Activated CD4-positive, alpha-beta T cell treated with anti-CD3 and anti-CD28 coated beads for 24 hours (primary cell): ENCODE measurements at places on chromosomes 2 and 18.

DNA sequence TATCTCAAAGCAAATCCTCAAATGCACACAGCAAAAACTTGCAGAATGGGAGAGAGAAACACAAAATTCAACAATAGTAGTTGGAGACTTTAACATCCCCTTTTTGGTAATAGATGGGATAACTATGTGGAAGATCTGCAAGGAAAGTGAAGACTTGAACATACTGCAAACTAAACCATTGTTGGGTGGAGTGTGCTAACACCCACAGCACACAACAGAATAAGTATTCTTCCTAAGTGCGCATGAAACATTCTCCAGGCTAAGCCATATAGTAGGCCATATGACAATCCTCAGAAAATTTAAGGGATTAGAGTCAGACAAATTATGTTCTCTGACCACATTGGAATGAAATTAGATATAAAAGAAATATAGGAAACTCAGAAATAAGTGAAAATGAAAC is 230.6 kb downstream of the FBXO15 start:
- no peak for DNase-seq

GRCh38 chr2:140714586-140714985 is 1416.2 kb downstream of the LRP1B start:
- no peak for DNase-seq

DNA sequence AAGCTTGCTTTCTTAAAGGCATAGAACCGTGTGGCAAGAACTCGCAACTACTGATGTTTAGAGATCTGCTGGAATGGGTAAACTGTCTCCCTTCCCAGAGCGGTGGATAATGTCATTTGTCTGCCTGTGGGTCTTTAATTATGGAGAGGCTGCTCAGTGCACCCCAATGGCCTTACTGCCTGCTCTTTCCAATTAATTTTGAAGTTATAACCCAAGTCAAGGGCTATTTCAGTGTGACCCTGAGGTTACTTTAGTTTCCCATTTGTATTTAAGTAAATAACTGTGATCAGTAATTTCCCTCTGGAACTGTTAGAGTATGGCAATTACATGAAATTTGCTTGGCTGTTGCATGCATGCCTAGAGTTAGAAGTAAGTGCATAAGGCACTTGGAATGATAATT is 48.9 kb upstream of the LYPD6 start:
- no peak for DNase-seq

DNA sequence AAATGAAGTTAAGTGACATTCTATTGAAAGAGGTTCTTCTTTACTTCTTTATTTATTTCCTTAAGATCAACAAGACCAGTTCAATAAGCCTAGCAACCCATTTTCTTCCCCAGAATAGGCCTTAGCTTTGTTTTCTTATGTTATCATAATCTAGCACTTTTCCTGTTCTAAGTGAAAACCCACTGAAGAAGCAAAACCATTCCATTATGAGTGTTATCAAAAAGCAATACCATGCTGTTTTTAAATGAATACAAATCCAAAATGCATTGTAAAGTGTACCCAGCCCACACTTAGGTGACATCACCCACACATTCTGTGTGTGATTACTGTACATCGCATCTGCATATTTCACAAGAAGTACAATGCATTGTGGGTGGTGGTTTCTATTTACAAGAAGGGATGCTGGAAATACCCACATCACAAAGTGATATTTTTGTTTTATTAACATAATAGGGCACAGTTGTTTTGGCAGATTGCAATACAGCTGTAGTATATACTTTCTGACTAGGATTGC is 679.5 kb downstream of the KCNJ3 start:
- no peak for DNase-seq
